ENCODE measurements at places on chromosomes 1 and 21.

DNA sequence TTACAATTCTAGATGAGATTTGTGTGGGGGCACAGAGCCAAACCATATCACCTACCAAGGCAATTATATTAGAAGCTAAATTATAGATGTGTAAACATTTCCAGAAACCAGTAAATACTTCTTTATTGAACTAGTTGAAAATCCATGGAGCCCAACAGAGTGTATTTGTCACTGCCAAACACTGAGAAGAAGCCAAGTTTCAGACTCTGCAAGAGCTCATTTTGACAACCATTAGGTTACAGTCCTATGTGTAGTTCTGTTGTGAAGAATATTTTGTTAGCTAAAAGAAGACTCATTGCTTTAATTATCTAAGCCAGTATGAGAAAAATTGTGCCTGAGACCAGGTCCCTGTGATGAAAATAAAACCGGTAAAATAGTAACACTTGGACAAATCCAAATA, 358.9 kb upstream of the SGIP1 start:
- no peak for DNase-seq

GRCh38 chr1:21667348-21668231, 1.6 kb downstream of the RAP1GAP start:
- no peak for DNase-seq

GRCh38 chr1:243718893-243719292, 131.2 kb downstream of the AKT3 start:
- DNase-seq: peak; percentile 48

GRCh38 chr21:46080171-46081021, 17.5 kb upstream of the COL6A2 start:
- DNase-seq: no peak
